ENCODE measurements at places on chromosomes 1 and 21.
A peak's percentile ranks its signal among the peaks of the same experiment; 100 is the strongest.

DNA sequence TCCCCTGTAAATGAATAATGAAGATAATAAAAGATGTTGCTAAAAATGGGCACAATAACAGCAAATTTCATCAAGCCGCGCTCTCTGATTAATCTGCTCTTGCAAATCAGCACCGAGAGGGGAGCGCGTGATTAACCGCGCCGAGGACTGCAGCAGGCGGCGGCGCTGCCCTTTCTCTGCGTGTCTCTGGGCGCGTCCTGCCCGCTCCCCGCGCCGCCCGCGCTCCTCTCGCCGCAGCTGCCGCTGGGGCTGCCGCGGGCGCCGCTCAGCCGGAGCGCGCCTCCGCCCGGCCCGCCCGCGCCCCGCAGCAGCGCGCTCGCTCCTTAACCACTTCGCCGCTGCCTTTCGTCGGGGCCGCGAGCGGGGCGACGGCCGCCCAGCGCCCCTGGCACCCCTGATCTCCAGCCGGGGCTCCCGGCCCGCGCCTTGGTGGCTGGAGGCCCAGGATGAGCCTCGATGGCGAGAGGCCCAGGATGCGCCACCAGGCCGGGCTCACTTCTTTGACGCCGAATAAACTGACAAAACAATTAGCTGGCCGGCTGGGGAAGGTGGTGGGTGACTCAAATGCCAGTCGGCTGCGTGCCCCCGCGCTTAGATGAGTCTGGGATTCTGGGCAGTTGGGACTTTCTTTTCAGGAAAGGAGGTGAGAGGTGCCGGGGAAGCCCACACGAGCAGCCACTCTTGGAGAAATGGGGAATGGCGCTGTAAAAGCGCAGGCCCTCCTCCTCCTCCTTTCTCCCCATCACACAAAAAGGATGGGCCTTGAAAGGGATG, 221.4 kb upstream of the PKN2 start:
- DNase-seq = no peak

GRCh38 chr1:220901881-220902280, 22.6 kb downstream of the HLX start:
- DNase-seq = no peak

DNA sequence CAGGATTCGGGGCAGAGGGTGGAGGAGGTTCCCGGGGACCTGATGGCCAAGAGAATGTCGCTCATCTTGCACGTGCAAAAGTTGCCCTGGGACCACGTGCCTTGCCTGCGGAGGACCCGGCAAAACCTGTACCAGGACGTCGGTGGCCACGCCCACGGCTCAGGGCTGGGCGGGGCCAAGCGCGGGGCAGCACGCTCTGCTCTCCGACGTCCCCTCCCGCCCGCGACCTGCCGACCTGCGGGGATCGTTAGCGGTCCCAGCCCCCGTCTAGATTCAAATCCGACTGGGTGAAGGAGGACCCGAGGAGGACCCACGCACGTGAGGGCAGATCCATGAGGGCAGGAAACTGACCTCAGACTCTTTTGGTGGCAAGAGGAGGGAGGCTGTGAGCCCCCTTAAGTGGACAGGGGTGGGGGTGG, at the start of gene C1orf167:
TSS of gene C1orf167 (plus strand) at position 206 of the 419 bp plus-strand sequence. CDS start 2,208 bp downstream, outside the sequence.
- no peak for DNase-seq

GRCh38 chr1:212124690-212125582, 89.4 kb downstream of the DTL start:
- DNase-seq = peak; percentile 25

- DNase-seq = no peak
Measured at GRCh38 chr1:11765661-11766428, 3.9 kb downstream of the C1orf167 start.

GRCh38 chr21:39012326-39013230, 170.7 kb downstream of the PSMG1 start:
- no peak for DNase-seq

- no peak for DNase-seq
Measured at GRCh38 chr1:199862047-199862446, 165.5 kb upstream of the NR5A2 start.

DNA sequence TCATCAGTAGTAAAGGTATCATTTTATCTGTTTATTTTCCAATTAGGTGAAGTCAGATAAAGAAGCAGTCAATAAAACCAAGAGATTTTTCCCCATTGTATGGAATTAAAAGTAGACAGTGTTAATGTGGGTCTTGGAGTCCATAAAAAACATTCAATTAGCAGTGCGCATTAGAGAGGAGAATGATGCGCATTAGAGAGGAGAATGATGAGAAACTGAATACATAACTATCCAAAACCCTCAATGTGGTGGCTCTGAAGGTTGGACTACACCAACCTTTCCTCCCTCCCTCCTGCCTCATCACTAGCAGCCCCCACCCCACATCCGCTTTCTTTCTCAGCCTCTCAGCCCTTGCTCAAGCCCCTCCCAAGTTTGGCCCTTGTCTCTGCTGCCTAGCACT, 99.5 kb downstream of the DAB1 start:
- DNase-seq = no peak

GRCh38 chr1:32898958-32899357, 2.2 kb downstream of the TMEM54 start:
- DNase-seq = no peak

- no peak for DNase-seq
Measured at GRCh38 chr1:55209247-55209646, 5.9 kb downstream of the USP24 start.

- no peak for DNase-seq
Measured at GRCh38 chr1:20381045-20381641, 90.5 kb downstream of the VWA5B1 start.

DNA sequence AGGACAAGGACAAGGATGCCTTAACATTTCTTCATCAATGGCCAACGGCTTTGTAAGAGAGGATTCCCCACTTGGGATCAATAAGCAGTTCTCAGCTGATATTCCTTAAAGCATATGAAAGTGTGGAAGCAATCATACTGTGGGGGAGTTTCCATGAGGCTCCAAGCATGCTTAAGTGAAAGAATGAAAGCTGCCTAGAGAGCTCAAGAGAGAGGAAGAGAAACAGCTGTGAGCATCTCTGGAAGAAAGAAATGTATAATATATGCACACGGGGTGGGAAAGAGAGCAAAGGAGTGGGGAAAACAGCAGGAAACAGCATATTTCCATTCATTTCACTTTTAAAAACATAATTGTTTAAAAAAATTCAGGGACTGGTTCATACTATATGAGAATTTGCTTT, 94.7 kb upstream of the WARS2 start:
- no peak for DNase-seq

DNA sequence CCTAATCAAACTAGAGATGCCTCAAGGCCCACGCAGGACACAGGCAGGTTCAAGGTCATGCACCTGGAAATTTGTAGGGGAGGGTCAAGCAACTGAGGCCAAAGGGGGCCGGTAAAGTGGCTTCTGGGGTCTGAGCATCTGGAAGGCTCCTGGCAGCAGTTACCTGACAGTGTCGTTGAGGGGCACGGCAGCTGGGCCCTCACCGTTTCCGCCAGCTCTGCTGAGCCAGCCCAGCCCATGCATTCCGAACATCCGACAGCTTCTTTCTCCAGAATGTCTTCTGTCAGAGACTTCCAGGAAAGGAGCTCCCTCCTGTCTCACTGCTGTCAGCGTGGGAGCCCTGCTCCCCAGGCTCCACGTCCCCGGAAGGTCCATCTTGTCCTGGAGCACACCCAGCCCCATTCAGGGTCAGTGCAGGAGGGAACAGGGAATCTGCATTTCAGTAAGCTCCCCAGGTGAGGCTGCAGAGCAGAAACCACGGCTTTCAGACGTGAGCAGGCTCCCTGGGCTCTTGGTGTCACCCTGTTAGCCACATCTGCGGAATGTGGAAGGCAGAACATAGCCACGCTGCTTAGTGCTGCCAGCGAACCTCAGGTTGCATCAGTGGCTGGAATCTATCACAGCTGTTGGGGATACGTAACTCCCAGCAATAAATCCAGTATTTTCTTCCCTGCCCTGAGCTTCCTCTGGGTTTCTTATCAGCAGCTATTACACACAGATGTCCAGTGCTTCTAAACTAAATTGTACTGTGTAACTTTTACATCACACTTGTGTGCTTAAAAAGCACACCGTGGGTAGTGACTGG, 36.3 kb upstream of the FAM3B start:
- DNase-seq = no peak

DNA sequence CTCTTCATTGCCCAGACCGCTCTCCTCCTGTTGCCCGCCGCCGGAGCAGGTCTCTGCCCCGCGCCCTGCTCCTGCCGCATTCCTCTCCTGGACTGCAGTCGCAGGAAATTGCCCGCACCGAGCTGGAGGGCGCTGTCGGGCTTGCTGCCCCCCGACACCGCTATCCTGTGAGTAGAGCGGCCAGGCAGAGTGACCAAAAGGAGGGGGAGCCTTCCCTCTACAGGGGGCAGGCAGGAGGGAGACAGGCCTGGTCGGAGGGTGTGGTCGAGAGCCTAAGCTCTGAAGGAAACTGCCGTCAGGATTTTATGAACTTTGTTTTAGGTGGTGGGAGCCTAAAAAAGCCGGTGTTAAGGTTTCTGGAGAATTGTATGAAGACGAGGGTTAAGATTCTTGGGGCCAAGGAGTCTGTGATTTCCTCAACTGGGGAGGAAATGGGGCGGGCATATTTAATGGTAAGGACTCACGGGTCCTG, 517 bp downstream of the LRIG2 start:
- peak; percentile 74 for DNase-seq

DNA sequence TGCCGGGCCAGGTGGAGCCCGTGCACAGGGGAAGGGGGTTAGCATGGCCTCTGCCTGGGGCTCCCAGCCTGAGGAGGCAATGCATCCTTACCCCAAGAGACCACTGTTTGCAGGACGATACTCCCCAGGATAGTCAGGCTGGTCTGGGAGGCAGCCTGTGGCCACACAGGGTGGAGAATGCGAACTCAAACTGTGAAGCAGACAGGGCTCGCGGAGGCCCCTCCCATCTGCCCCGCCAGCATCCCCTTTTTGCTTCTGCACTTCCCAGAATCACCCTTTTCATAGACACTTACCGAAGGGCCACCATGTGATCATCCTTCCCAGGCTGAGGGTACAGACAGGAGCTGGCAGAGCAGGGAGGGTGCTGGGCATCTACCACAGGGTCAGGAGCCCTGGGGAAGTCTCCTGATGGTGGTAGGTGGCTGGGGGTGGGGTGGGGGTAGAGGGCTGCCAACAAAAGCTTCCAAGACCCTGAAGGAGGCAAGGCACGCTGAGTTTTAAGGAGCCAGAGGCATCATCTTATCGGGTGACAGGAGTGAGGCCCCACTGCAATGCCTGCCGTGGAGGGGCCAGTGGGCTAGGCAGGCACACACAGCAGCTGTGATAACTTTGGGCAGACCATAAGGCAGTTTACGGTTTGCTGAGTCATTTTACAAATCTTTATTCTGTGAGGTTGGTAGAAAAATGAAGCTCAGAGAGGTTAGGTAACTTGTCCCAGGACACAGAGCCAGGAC, 31.3 kb upstream of the BTG2 start:
- no peak for DNase-seq

DNA sequence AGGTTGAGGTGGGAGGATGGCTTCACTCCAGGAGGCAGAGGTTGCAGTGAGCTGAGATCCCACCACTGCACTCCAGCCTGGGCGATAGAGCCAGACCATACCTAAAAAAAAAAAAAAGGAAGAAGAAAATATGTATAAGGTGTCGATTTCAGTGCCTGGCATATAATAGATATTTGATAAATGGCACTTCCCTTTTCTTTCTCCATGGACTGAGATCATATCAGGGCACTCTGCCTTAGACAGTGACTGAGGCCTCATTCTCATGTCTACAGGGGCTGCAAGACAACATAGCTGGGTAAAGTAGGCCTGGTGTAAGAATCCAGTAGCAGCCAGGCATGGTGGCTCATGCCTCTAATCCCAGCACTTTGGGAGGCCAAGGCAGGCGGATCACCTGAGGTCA, 21.2 kb downstream of the PCAT6 start:
- DNase-seq = no peak

- DNase-seq = no peak
Measured at GRCh38 chr1:35656148-35656862, 15.0 kb upstream of the PSMB2 start.

DNA sequence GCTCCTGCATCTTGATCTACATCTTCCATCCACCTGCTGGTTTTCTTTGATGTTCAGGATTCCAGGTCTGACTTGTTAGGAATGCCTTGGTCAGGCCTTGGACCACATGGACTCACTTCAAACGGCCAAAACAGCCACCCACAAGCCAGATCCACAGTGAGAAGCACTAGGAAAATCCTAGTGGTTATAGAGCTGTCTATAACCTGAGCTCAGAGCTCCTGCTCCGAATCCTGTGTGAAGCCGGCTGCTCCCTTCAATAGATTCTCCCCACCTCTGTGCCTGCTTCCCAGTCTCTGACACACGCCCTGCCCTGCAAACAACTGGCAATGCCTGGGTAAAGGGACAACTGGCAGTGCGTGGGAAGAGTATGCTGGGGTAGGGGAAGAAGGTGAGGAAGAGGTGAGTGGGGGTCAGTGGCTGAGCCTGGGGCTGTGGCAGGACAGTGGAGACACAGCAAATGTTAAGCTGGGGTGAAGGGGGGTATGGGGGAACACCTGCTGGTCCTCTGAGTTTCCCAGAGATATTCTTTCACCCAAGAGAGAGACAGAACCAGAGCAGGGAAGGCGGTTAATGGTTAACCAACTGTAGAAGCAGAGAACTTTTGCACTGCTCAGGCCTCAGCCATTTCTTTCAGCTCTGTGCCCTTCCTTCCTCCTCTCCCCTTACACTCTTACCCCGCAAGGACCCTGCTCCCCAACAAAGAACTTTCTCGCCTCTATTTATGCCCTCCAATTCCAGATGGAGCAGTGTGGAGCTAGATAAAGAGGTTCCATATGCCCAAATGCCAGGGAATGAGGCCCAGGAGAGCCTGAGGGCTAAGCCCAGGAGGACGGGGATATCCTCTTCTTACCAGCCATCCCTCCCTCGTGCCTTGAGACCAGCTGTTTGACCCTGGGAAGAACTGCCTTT, 4.5 kb downstream of the PLXNA2 start:
- no peak for DNase-seq

DNA sequence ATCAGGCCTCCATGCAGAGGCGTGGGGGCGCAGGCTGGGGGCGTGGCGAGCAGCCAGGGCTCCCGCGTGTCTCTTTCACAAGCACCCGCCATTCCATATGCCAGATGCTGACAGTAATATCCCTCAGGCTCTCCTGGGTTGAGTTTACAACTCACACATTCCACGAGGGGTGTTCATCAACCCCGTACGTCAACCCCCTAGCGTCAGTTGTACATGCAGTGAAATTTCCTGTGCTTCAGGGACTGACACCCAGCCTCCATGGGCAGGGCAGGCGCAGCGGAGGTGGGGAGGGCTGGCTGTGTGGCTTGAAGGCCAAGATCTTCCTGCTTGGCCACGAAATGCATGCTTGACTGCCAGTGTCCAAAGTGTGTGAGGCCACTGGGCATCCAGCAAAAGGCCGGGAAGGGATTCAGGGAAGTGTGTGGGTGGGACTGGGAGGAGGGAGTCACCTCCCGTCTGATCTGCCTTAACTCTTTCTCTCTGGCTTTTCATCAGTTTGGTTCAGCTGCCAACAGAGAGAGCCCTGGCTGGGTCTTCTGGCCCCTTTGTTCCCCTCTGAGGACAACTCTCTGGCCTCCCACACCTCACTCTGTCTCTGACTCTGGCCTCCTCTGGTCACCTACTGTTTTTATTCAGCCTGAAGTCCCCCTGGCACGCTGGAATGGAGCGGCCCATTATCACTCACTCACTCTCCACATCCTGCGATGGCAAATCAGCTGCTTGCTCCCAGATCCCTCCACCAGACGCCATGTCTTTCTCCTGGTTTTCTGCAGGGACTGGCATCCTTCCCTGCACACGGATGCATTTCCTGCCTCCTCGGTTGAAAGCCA, 33.8 kb downstream of the CLIC6 start:
- DNase-seq = no peak

Data from dermis microvascular lymphatic vessel endothelial cell (primary cell).